ENCODE measurements at places on chromosomes 4 and X. TPM values are rescaled to one million over a fixed set of nuclear protein-coding genes. Genes with fewer than 3 reads are reported as not detected.

DNA sequence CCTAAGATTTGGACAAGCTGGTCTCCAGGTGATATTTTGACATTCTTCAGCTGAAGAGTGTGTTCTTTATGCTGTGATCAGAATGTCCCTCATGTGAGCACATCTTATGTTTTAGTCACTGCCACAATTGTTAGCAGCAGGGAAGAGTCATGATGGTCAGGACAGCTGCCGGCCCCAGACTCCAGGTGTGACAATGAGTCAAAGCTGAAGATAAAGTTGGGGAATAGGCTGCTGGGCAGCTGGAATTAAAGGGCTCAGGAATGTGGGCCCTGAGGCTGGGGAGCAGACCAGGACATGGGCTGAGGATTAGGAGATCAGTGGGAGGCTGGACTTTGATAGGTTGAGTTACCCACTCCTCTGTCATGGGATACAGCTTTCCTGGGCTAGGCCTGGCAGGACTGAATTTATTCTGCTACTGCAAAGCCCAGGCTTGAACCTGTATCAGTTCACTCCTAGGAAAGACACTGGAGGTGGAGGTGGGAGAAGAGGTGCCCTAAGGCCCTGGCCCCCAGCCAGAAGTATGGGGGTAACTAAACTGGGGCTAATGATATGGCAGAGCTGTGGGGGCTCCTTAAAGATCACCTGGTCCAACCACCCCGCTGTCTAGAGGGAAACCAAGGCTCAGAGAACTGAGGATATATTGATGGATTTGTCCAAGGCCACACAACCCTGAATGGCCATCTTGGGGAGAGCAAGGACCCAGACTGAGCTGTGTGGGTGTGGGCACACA lies 119.5 kb downstream of the PJA1 start:
- DNase-seq = no peak

DNA sequence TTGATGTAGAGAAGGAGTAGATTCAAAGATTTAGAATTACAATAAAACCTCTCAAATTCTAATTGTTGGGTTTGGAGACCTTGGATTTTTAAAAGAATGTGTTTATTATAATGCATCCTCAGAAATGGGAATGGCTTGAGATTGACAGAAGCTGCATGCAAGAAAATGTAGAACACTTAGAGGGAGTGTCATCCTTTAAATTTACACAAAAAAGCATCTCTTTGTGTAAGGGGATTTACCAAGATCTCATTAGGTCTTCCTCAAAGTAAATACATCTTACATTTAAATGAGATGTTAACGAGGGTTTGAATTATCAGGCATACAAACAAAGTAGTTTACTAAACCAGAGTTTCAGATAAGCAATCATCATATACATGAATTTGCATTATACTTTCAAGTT lies 615.0 kb downstream of the FAM133A start:
- no peak for DNase-seq

Gene SORCS2
- total RNA-seq = 1.3 TPM

Gene KCTD8
- 0.48 TPM for total RNA-seq

- no peak for DNase-seq
These were observed 759.3 kb downstream of the FSTL5 start for GRCh38 chr4:161404346-161405110.

GRCh38 chr4:141391293-141391692 lies 170.6 kb downstream of the ZNF330 start:
- no peak for DNase-seq

DNA sequence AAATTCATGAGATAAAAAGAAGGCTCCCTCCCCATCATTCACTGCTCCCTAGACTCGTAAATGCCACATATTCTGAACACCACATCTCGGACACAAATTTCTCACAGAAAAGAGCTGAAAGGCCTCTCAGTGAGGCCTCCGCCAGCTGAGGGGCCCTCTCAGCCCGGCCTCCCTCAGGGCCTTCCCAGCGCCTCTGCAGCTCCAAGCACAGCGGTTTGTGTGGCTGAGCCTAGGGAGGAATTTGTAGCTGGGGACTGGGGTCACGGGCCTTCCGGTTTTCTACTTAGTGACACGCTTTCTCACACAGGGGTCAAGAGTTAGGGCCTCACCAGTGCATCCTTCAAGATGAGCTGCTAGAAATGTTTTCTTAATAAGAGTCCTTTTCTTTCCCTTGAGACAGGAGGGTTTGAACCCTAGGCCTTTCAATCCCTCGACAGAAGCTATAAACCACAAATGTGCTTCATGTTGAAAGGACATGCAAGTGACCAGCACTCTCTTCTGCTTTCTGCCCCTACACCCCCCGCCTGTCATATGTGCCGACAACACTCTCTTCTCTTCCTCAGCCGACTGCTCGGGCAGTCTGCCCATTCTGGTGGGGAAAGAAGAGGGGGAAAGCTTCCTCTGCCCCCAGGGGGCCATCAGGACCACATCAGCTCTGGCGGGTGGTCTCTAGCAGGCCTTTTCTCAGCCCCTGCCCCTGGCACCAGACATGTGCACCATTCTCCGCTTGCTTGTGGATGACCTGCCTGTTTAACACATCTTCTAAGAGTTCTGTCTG lies 104.9 kb downstream of the CHIC2 start:
- DNase-seq = no peak

Gene HSFX3
- not detected for total RNA-seq

GRCh38 chrX:117510453-117510852 lies 606.2 kb downstream of the KLHL13 start:
- no peak for DNase-seq

Gene GUCY1A1
- total RNA-seq = 57.0 TPM

Gene DOK7
- not detected for total RNA-seq

Gene MGAT4D
- total RNA-seq = not detected

DNA sequence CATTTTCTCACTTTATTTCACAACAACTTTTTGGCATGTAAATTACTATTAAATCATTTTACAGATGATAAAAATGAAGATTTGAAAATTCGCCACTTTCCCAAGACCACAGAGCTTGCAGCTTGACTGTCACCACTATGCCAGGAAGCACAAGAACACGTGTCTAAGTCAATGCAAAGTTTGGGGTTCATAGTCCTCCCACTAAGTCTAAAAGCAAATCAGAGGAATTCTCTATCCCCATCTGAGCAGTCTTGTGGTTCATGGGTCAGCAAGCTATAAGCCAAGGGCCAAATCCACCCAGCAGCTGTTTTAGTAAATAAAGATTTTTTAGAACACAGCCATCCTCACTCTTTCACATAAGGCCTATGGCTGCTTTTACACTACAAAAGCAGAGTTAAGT lies 833.3 kb upstream of the INTU start:
- no peak for DNase-seq

DNA sequence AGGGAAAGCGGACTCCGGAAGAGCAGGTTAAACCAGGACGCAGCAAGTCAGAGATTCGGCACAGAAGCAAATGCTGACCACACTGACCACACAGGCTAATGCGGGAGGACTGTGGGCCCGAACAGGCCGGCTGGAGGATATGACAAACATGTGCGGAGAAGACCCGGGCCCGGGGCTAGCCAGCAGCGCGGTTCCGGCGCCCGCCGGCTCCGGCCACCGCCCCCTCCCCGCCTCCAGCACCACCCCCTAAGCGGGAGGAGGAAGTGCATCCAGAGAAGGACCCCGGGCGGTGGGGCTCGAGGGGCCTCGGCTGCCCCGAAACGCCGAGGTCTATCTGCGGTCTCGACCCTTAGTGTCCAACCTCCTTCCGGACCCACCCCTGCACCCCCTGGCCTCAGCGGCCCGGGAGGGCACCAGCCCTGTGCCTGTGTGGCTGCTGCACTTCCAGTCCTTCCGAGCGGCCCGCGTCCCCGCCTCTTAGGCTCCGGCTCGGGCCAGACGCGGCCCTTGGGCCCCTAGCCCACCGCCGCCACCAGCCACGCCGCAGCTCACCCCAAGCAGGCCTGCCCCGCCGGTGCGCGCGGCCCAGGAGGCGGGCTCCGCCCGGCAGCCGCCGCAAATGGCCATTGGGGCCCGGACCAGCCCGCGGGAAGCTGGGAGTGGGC lies 2.1 kb downstream of the ELOVL6 start:
- DNase-seq = no peak

DNA sequence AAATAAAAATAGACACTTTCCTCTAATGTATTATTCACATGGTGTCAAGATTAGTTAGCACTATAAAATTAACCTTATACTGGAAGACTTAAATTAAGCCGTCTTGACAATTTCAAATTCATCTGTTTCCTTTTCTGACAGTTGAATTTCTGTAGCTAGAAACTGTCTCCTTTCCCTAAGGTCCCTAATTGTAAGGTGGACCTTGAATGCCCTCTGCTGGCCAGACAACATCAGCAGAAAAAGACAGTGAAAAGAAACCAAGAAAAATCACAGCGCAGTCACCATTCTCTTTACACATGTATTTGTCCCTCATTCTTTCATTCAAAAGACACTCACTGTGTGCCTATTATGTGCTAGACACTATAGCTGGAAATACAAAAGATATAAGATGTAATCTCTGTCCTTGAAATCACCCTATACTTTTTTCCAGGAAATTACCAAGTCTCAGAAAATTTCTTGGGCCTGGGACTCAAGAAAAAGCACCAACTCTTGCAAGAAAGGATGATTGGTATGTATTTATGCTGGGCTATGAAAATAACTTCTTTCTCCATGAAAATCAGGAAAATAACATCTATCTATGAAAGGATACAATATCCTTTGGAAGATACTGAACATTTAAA lies 32.7 kb upstream of the AMBN start:
- no peak for DNase-seq
